ENCODE measurements at places on chromosomes 12 and 14. TPM values are rescaled to one million over a fixed set of nuclear protein-coding genes. Genes with fewer than 3 reads are reported as not detected.

KCNC2 gene
- total RNA-seq: not detected

DYNC1H1 gene
- 473 TPM for total RNA-seq

- no peak for DNase-seq
Measured at GRCh38 chr12:1216560-1216959, 225.5 kb downstream of the ERC1 start.

- no peak for DNase-seq
Measured at GRCh38 chr12:66241061-66242043, 52.3 kb downstream of the IRAK3 start.

DNA sequence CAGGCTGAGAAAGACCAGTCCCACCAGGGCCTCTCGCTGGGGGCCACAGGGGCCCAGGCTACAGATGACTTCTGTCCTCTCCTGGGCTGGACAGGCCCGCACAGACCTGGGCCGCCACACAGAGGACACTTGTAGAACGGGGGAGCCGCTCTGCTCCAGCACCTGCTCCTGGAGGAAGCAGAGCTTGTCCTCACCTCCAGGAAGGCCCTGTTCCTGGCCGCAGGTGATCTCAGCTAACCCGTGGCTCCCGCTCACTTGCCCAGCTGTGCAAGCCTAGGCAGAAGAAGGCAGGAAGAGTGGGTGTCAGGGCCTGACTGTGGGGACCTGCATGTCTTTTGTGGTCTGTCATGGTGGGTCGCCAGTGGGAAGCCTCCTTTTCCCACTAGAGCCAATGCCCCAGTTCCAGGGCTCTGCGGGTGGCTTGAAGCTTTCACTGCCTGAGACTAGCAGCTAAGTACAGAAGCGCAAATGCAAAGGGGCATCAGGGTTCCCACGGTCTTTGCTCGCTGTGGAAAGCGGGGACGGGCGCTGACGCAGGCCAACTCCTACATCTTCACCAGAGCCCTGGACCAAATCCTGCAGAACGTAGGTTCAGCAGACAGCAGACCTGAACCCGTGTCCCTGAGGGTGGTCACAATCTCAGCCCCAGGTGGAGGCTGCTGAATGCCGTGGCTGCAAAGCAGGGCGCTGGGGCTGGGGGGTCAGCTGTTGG lies 8.8 kb upstream of the CEP170B start:
- no peak for DNase-seq
